ENCODE measurements at places on chromosomes 5 and 9. TPM values are rescaled to one million over a fixed set of nuclear protein-coding genes. Genes with fewer than 3 reads are reported as not detected.

NCS1 gene
- total RNA-seq: 98.5 TPM

PCDHB9 gene
- 2.1 TPM for total RNA-seq

ORM2 gene
- not detected for total RNA-seq

AK1 gene
- 73.2 TPM for total RNA-seq

OTULINL gene
- total RNA-seq: 5.6 TPM

CATSPER3 gene
- total RNA-seq: not detected

SLC25A2 gene
- 0.82 TPM for total RNA-seq

SLC25A25 gene
- 12.7 TPM for total RNA-seq

SEC16A gene
- total RNA-seq: 27.5 TPM

TBC1D9B gene
- total RNA-seq: 544 TPM

GARIN3 gene
- total RNA-seq: not detected

TAF11L10 gene
- not detected for total RNA-seq

FAM169A gene
- 1.8 TPM for total RNA-seq

ZNF367 gene
- total RNA-seq: 1.2 TPM

VDAC1 gene
- total RNA-seq: 99.2 TPM

JAKMIP2 gene
- total RNA-seq: 5.7 TPM

OR2S2 gene
- total RNA-seq: not detected

DRD1 gene
- not detected for total RNA-seq

SLC6A7 gene
- total RNA-seq: not detected

LAMC3 gene
- 0.14 TPM for total RNA-seq

SPOCK1 gene
- 104 TPM for total RNA-seq

NEUROG1 gene
- total RNA-seq: not detected

NINJ1 gene
- total RNA-seq: 56.5 TPM

CENPK gene
- not detected for total RNA-seq

MED27 gene
- 15.3 TPM for total RNA-seq

GHR gene
- total RNA-seq: 22.8 TPM

SRD5A1 gene
- total RNA-seq: 3.1 TPM

ANKRD34B gene
- total RNA-seq: not detected

PAEP gene
- not detected for total RNA-seq

OR5C1 gene
- not detected for total RNA-seq

TERT gene
- total RNA-seq: not detected

TSLP gene
- total RNA-seq: 0.36 TPM

PKD2L2 gene
- not detected for total RNA-seq

SLC36A3 gene
- total RNA-seq: not detected

TMEM232 gene
- total RNA-seq: 1.8 TPM

NUDT12 gene
- 18.8 TPM for total RNA-seq

TEX53 gene
- total RNA-seq: not detected

SHISAL2B gene
- total RNA-seq: not detected

SAPCD2 gene
- not detected for total RNA-seq

FBP2 gene
- total RNA-seq: not detected

ANKRD31 gene
- total RNA-seq: 0.33 TPM

PALM2AKAP2 gene
- 4.5 TPM for total RNA-seq

DHX29 gene
- total RNA-seq: 32.5 TPM

EXOC3 gene
- total RNA-seq: 48.9 TPM

MEGF10 gene
- 3.3 TPM for total RNA-seq

TCERG1 gene
- total RNA-seq: 37.7 TPM

CDKN2B-AS1 gene
- 1.4 TPM for total RNA-seq

KIF24 gene
- 0.36 TPM for total RNA-seq

FAM81B gene
- total RNA-seq: not detected

SHB gene
- 10.5 TPM for total RNA-seq

Measured in sigmoid colon (tissue), 7 donors.